CD4-positive, alpha-beta T cell treated with Interleukin-4 for 1 hour (primary cell): ENCODE measurements at places on chromosomes 4 and X.

DNA sequence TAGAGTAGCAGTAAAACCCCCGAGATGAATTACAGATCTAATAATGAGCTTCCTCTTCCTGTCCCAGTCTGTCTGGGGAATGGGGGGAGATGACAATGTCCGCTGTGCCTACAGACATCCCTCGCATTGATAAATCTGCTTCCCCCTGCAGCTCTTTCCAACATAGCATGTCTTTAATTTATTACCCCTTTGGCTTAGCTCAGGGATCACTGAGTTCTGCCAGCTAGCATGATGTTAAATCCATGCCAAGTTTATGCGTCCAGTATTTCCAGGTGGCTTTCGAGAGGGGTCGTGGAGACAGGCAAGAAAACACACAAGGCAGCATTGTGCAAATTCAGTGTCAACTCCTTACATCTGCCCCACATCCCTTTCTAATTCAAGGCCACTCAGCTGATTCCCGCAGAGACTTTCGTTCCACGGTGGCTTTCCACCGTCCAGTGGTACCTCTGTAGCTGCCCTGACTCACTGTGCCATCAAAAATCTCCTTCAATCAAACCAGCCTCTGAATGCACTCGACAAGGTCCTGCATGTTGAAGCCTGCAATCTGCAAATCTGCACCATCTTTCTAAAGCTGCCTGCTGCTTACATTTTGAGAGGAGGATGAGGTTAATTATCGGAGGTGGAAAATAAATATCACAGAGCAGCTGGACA lies 75.1 kb downstream of the MXRA5 start:
- DNase-seq, result no peak

DNA sequence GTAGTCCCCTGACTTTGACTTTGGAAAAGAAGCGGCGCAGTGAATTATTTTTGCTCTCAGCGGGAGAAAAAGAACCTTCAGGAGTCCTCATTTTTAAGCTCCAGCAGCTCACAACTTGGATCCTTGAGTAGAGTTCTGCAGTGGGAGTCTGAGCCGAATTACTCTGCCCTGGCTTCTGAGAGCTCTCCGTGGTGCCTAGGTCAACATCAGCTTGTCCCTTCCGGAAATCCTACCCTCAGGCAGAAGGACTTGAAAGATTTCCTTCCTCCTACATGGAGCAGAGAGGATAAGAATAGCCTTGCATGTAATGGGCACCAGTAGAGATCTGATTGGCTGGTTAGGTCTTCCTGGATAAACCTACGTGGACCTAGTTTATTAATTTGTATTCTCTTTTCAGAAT lies 549.7 kb upstream of the TENM3 start:
- DNase-seq, result no peak

GRCh38 chr4:146428298-146428697 lies 93.4 kb downstream of the SLC10A7 start:
- DNase-seq, result no peak

GRCh38 chr4:8723222-8723980 lies 130.8 kb downstream of the CPZ start:
- no peak for DNase-seq

- DNase-seq, result no peak
Measured at GRCh38 chr4:184392316-184392715, 82.0 kb downstream of the IRF2 start.

- DNase-seq, result no peak
Measured at GRCh38 chr4:1638272-1638598, 45.9 kb downstream of the FAM53A start.

DNA sequence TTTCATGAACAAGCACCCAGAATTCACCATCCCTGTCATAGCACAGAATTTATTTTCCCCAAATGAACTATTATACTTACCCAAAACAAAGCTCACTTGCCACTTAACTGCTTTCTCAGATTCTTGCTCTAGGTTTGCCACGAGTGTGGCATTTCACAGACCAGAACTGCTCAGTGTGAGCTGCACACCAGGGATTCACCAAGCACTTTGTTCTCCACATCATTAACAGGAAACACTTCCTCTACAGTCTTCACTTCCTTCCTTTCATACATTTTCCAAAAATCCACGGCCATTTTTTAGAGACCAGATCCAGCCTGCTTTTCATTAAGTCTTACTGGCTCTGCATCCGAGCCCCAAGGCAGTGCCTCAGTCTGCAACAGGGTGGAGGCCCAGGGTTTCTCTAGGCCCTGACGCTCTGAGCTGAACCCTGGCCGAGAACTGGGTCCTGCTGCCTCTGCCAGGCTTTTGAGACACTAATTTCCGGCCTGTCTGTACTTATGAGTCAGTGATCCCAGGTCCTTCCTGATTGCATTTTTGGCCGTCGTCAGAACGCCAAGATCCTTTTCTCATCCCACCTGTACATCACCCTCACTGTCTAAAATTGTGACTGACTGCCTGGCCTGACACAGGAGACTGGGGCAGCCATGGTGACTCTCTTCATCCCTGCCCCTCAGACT lies 67.6 kb upstream of the MTNR1A start:
- DNase-seq, result no peak

- no peak for DNase-seq
Measured at GRCh38 chr4:76532805-76533204, 97.8 kb downstream of the SHROOM3 start.

GRCh38 chr4:10831727-10832408 lies 147.3 kb upstream of the CLNK start:
- no peak for DNase-seq

DNA sequence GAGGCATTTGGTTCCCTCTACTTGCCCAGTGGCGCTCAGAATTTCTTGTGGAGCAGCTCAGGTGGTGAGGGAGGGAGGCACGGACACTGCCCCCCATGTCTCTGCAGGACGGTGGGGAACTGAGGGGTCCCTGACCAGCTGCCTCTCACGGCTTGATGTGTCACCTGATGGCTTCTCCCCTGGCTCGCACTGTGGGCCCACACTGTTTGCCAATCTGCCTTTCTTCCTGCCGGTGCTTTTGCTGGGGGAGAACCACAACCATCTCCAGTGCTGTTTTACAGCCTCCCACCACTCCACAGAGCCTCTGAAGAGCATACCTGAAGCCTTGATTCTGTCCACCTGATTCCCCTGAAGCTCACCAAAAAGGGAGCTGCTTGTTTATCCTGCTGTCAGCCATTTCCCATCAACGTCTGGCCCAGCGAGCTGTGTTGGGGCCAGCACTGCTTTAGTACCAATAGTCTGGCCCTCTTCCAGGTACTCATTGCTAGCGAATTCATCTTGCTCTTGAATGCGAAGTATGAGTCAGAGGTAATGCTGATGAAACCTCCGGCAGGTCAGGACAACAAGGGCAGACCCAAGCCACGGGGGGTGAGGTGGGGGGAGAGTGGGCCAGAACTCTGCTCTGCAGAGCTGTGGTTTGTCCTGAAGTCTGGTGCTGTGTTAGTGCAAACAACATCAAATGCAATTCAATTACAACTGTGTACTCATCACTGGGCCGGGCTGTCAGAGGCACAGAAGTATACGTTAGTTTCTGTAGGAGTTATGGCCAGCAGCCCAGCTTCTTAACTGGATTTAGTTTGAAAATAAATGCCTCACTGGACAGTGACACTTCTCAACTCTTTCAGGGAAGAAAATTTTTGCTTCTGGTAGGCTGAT lies 208.3 kb upstream of the JADE1 start:
- DNase-seq, result no peak

DNA sequence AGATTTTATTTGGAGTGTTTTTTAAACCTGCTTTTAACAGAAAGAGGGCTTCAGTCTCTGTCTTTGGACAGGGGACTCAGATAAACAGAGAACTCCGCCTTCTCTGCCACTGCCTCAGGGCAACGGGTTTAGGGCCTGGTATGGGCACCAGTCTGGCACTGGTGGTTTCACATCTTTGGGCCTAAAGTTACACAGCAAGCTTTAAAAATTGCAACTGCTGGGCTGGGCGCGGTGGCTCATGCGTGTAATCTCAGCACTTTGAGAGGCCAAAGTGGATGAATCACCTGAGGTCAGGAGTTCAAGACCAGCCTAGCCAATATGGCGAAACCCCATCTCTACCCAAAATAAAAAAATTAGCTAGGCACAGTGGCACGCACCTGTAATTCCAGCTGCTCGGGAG lies 10.3 kb upstream of the NAT8L start:
- DNase-seq, result peak; percentile 1

- DNase-seq, result peak; percentile 78
Measured at GRCh38 chrX:19747652-19748610, 139.5 kb downstream of the SH3KBP1 start.

DNA sequence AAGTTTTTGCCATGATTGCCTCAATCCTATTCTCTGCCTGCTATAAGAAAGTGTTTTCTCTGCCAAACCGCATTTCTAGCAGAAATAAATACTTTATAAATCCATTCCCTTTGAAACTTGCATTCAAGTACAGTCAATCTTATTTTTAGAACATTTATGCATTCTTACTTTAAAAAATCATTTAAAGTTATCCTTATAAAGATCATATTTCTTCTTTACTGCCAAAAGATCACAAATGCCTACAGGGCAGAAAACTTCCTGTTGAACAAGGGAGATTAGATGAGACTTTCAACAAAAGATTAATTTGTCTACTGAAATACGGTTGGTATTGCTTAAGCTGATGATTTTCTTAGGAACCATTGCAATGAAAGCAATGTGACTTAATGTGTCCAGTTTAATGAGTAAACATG lies 207.2 kb upstream of the SLIT2 start:
- no peak for DNase-seq

- DNase-seq, result no peak
Measured at GRCh38 chr4:162475246-162475645, 311.4 kb upstream of the FSTL5 start.

GRCh38 chrX:148609515-148610327 lies 109.3 kb downstream of the AFF2 start:
- peak; percentile 11 for DNase-seq

- peak; percentile 14 for DNase-seq
Measured at GRCh38 chrX:100830547-100830946, 10.4 kb downstream of the CSTF2 start.

DNA sequence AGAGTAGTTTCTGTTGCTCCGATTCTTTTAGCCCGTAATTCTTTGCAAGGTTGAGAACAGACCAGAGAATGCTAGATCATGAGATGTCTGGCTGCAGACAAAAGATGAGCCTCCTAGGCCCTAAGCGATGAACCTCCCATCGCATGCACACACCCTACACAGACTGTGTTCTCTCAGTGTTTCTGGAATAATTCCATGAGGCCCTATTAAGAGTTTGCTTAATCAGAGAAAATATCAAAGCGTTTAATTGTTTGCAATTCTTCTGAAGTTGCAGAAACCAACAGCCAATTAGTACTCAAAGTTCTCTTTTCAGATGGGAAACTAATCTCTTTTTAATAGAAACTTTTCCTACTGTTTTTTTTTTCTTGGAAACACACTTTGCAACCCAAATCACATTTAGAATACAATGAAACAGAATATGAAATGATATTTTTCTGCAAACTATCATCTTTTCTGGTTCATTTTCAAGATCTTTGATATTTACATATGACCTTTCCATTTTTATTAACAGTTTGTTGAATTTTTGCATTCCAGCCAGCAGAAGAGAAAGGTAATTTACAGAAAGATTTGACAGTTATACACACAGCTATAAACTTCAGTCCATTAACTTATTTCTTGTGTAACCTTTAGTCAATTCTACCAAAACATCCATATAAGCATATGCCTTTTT lies 1525.6 kb downstream of the ARAP2 start:
- no peak for DNase-seq

DNA sequence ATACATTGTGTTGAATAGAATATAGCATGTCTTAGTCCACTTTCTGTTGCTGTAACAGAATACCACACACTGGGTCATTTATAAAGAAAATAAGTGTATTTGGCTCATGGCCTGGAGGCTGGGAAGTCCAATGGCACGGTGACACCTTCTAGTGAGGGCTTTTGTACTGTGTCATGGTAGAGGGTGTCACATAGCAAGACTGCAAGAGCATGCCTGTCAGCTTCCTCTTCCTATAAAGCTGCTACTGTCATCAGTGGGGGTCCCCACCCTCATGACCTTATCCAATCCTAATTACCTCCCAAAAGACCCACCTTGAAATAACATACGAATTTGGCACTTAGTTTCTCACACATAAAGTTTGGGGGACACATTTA lies 193.2 kb downstream of the PTTG2 start:
- no peak for DNase-seq

- no peak for DNase-seq
Measured at GRCh38 chr4:6699388-6699787, 5.7 kb downstream of the S100P start.

DNA sequence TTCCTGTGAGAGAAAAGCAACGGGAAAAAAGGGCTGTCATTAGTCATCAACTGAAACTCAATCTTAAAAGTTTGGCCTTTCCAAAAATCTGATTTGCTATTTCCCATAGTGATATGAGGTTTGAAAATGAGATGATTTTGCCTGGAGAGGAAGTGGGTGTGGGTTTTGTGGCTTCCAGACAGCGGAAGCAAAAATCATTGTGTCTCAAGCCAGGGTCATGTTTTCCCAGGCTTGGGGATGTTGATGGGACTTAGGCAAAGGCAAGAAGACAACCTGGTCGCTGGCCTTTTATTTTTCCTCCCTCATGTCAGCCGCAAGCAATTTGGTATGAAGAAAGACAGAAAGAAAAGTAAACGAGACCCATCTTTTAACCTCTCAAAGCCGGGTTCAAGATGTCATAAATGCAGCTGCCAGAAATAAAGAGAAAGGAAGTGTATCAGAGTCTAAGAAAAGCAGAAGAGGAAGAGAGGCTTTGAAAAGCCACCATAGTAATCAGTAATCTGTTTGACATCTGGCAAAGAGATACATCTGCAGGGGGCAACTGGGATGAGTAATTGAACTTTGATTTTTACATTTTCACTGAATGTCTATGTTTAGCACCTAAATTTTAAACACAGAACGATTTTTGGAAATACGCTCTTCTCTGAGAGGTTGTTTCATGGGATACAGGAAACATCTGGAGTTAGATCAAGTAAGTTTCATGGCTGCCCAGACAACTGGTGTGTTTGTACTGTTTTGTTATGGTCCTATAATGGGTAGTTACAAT lies 521.6 kb upstream of the SLIT2 start:
- DNase-seq, result no peak

- DNase-seq, result no peak
Measured at GRCh38 chrX:47748576-47748975, 88.1 kb upstream of the ZNF81 start.
